ENCODE measurements at places on chromosomes 1 and 21. TPM values are rescaled to one million over a fixed set of nuclear protein-coding genes. Genes with fewer than 3 reads are reported as not detected.

SHE gene
- not detected for total RNA-seq

CFHR1 gene
- not detected for total RNA-seq

RIPPLY3 gene
- not detected for total RNA-seq

TPTE gene
- total RNA-seq = not detected

CELA3A gene
- not detected for total RNA-seq

GRCh38 chr1:180581635-180582039, 22.9 kb downstream of the OVAAL start:
- no peaks in the 10 kb centered on the region for H3K27me3 ChIP-seq
- H3K4me1 ChIP-seq = peaks cover 46% of the 10 kb centered on the region
- no peak overlapping the region for H3K4me3 ChIP-seq
- peak overlapping the region; percentile 22 for H3K27ac ChIP-seq
- H3K36me3 ChIP-seq = no peaks in the 10 kb centered on the region

DNA sequence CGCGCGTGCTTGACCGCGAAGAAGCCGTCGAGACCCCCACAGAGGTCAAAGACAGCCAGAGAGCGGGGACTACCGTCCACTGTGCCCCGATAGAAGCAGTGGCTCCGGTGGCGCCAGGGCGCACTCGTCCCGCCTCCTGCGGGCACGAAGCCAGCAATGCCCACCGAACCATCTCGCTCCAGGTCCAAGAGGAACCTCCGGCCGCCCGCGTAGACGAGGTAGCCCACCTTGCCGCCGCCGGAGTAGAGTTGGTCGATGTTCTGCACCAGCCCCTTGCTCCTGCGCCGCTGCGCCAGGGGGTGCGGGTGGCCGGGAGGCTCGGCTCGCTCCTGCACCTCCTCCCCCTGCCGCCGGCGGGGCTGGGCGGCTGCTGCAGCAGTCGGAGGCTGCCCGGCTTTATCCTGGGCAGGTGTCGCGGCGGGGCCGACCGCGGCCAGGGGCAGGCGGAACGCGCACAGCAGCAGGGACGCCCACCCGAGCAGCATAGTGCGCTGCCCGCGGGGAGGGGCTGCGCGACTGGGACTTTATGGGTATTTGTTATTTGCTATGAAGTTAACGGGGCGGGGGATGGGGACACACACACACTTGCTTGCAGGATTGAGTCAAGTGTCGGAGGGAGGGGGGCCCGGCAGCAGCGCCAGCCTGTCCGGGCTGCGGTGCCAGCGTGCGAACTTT, 844 bp downstream of the ADAMTS5 start:
- H3K4me1 ChIP-seq = peaks cover 48% of the 10 kb centered on the region
- no peak for DNase-seq
- no peaks in the 10 kb centered on the region for H3K36me3 ChIP-seq
- H3K4me3 ChIP-seq = peak overlapping the region; percentile 92
- H3K27ac ChIP-seq = peak overlapping the region; percentile 87

DNA sequence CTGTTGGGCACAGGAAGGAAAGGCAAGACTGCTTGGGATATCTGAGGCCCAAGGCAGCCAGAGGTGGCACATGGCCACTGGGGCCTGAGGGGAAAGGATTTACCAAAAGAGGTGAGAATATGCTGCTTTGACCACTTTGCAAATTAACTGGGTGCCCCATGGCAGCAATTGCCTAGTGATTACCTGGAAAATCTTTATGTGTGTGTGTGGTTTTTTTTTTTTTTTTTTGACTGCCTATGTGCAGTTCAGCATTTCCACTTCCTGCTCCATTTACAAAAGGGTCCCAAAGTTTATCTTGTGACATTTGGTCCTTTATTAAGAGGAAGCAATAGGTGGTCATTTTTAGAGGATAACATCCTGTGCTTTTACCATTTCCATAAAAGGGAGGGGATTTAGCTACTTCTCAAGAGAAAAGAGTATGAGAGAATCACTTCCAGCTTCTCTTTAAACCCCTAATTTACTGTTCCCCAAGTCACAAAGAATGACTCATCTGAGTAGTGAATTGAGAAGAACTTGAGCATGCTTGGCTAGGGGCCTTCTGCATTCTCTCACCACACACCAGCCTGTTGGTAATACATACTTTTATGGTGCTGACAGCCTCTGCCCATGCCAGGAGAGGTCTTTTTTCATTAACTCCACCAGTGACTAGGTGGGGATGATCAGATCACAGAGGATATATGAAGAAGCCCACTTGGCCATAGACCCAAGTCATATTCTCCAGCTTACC, 52.1 kb downstream of the SYDE2 start:
- H3K27ac ChIP-seq = peak overlapping the region; percentile 69
- H3K4me1 ChIP-seq = peaks cover 80% of the 10 kb centered on the region
- H3K27me3 ChIP-seq = no peaks in the 10 kb centered on the region

- no peak for DNase-seq
- H3K27ac ChIP-seq = no peak overlapping the region
- H3K4me1 ChIP-seq = peaks cover 78% of the 10 kb centered on the region
- peaks cover 1% of the 10 kb centered on the region for H3K27me3 ChIP-seq
- peaks cover 4% of the 10 kb centered on the region for H3K36me3 ChIP-seq
- H3K4me3 ChIP-seq = no peak overlapping the region
Observed at GRCh38 chr1:203516184-203516583, 22.2 kb downstream of the OPTC start.

- no peak overlapping the region for H3K4me3 ChIP-seq
- H3K27ac ChIP-seq = no peak overlapping the region
- no peak for DNase-seq
- H3K27me3 ChIP-seq = no peaks in the 10 kb centered on the region
- H3K36me3 ChIP-seq = peaks cover 18% of the 10 kb centered on the region
Observed at GRCh38 chr1:27807385-27807784, 23.2 kb upstream of the PPP1R8 start.

GRCh38 chr1:109246141-109246551, 3.2 kb upstream of the CELSR2 start:
- no peak overlapping the region for H3K27ac ChIP-seq
- no peak overlapping the region for H3K4me3 ChIP-seq
- H3K27me3 ChIP-seq = no peaks in the 10 kb centered on the region
- peaks cover 23% of the 10 kb centered on the region for H3K4me1 ChIP-seq
- H3K36me3 ChIP-seq = no peaks in the 10 kb centered on the region

DNA sequence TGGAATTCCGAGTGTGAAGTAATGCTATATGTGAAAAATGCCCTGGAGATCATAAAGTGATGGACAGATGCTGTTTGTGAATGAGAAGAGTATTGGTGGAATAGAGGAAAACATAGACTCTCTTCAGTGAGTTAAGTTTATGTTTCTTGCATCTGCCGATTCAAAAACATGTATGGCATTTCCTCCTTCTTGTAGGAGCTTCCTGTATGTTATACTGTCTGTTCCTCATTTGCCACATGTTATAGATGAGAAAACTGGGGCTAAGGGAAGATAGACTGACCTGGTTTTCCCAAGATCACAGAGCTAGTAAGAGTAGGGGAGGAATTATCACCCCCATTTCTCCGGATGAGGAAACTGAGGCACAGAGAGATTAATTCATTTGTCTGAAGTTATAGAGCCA, 41.1 kb upstream of the IL20 start:
- peak overlapping the region; percentile 38 for H3K27ac ChIP-seq
- H3K27me3 ChIP-seq = no peaks in the 10 kb centered on the region
- DNase-seq = no peak
- no peaks in the 10 kb centered on the region for H3K36me3 ChIP-seq
- peaks cover 34% of the 10 kb centered on the region for H3K4me1 ChIP-seq
- peak overlapping the region; percentile 7 for H3K4me3 ChIP-seq

DNA sequence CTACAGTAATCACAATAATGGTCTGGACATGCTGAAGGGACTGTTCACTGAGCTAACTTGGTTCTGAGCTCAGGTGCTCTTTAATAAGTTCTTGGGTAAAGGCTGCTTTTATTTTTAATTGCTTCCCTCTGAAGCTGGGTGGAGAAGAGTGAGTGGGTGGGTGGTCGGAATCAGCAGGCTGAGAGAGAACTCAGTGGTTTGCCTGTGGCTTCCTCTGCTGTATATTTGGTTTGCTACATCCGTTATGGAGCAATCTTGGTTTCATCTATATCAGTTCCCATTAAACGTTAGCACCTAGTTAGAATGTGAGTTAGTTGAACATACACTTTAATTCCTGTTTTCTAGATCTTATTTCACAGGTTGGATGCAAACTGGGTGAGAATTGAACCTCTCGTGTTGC, 23.3 kb downstream of the CNIH4 start:
- no peak overlapping the region for H3K4me3 ChIP-seq
- no peaks in the 10 kb centered on the region for H3K27me3 ChIP-seq
- H3K27ac ChIP-seq = no peak overlapping the region
- peaks cover 24% of the 10 kb centered on the region for H3K36me3 ChIP-seq
- no peak for DNase-seq

- H3K4me1 ChIP-seq = peaks cover 20% of the 10 kb centered on the region
- no peaks in the 10 kb centered on the region for H3K27me3 ChIP-seq
- H3K36me3 ChIP-seq = peaks cover 9% of the 10 kb centered on the region
- H3K4me3 ChIP-seq = no peak overlapping the region
- DNase-seq = peak; percentile 78
- H3K27ac ChIP-seq = peak overlapping the region; percentile 37
Observed at GRCh38 chr21:36141513-36141925, 6.6 kb downstream of the CBR3 start.

Data from HFFc6 (cell line).